ENCODE measurements at places on chromosomes 11 and 22.

DNA sequence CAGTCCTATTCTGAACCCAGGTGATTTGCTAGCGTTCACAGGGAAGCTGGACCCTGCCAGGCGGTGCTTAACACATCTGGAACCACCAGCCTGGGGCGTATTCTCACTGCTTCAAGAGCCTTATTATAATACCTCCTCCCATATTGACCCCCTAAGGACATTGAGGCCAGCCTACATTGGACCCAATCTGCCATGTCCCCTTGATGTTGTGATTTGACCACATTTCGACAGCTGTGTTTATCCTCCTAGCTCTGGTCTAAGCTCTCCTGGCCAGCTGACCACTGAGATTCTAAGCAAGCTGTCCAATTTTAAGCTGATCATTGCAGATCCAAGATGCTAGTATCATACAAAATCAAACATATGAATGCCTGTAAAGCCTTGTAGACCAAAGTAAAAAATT lies 148.1 kb upstream of the BLID start:
- no peak for DNase-seq

DNA sequence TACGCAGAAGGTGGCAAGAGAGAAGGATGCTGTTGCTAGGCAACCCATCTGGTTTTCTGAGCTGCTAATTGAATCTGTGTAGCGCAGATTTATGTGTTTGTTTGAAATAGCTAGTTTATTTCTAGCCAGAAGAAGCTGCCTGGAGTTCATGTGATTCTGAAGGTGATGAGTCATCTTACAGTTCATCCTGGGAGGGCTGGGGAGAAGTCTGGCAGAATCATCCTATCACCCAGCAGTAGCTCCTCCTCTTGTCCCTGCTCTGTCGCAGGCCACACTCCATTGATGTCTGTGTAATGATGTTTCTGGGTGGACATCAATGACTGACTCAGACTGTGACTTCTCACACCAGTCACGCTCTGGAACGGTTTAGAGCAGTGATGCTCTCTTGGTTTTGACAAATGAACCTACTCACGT lies 4.8 kb upstream of the FBXO7 start:
- DNase-seq, result no peak

DNA sequence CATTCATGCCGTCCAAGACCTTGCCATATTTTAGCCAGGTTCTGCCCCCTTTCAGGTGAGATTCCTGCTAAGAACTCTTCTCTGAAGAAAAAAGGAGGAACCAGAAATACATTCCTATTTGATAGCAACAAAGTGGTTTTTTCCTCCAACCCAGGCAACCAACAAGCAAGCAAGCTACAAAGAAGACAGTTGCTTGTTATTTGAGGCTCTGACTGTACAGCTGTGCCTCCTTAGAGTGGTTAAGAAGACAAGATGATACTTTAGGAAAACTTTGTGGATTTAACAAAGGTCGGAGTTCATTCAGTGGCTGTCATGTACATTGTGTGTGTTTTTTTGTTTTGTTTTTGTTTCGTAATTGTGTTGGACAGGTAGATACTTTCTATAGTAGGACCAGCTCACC lies 21.7 kb downstream of the TEAD1 start:
- no peak for DNase-seq

DNA sequence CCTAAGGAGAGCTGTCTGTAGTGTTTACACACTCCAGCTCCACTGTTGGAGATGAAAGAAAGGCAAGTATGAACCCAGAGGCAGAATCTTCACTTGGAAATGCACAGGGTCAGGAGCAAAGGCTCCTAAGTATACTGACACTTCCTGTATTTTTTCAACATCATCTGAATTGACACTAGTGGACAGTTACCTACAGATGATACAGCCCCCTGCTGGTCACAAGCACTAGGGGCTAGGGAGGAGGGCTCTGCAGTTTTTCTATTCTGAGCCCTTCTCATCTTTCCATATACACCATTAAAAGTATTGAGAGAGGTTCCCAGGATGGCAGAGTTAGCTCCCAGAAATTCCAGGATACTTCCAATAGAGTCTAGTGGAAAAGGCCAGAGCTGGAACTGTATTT lies 290.3 kb upstream of the API5 start:
- DNase-seq, result no peak

GRCh38 chr11:8814209-8814922 lies 96.6 kb upstream of the AKIP1 start:
- DNase-seq, result no peak

- DNase-seq, result no peak
Measured at GRCh38 chr11:94835594-94835927, 67.4 kb downstream of the AMOTL1 start.

- DNase-seq, result no peak
Measured at GRCh38 chr11:123546515-123546914, 107.9 kb downstream of the SCN3B start.

DNA sequence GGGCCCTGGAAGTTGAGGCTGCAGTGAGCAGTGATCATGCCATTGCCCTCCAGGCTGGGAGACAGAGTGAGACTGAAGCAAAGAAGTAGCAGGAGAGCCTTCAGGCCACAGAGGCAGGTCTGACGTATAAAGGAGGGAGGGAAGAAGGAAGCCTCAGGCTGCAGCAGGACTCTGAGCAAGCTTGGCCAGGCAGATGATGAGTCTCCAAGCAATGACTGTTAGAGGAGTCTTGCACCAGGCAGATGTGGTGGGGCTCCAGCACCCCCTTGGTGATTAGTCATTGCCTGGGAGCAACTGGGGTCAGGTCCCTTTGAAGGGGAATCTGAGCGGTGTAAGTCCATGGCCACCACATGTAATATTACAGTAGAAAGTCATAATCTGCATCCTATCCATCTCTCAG lies 36.6 kb upstream of the NFAM1 start:
- DNase-seq, result no peak

- no peak for DNase-seq
Measured at GRCh38 chr11:45430361-45430760, 144.2 kb upstream of the SYT13 start.

- DNase-seq, result no peak
Measured at GRCh38 chr22:36366291-36366708, 21.5 kb downstream of the MYH9 start.

GRCh38 chr22:46116491-46116958 lies 33.8 kb upstream of the PPARA start:
- peak; percentile 97 for DNase-seq

DNA sequence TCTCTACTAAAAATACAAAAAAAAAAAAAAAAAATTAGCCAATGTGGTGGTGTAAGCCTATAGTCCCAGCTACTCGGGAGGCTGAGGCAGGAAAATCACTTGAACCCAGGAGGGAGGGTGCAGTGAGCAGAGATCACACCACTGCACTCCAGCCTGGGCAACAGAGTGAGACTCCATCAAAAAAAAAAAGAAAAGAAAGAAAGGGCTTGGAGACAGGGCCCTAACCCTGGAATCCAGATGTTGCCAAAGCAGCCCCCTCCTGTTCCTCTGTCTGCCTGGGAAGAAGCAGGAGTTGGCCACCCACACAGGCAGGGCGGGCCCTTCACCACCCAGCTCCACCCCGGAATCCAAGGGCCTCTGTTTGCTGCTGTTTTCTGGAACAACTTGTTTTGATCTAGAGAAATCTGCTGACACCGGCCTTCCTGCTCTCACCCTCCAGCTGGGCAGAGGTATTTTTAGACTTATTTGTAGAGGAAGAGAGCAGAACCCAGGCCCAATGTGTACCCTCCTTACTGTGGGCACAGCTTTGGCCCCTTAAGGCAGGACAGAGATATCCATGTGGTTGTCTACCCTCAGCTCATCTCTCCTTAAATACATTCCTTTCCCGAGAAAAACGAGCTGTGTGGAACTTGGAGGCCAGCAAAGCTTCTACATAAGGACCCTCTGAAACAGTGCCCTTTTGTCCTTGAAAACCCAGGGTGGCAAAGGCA lies 2.7 kb upstream of the NEAT1 start:
- peak; percentile 94 for DNase-seq

GRCh38 chr11:111829185-111829968 lies 42.0 kb downstream of the ALG9 start:
- no peak for DNase-seq

DNA sequence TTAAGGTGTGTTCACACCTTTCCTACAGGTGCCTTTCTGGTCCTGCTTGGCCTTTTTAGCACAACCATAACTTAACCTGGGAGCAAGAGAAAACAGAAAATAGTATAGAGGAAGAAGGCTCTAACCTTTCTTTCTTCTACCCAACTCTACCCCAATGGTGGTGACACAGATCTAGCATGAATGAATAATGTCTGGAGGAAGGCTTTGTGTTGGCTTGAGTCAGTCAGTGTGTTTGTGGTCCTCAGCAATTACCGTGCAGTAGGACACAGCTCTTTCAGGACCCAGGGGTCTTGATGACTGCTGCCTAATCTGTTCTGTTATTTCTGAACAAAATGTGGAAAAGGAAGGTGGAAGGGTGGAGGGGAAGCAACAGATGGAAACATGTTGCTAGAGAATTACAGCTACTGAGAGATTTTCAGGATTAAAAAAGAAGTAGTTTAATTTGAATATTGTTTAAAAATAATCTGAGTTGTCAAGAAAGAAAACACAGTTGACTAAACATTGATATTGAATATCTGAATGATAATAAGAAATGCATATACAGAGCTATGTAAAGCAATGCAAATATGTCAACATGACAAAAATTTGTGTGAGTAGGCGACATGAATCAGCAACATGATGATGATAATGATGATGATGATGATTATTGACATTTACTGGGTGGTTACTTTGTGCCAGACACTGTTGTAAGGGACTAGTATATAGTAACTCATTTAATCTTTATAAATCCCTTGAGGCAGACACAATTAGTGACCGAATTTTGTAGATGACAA lies 55.3 kb downstream of the AASDHPPT start:
- no peak for DNase-seq

GRCh38 chr11:113168354-113169342 lies 145.7 kb upstream of the TTC12 start:
- no peak for DNase-seq

- no peak for DNase-seq
Measured at GRCh38 chr22:26974034-26974433, 316.6 kb downstream of the MIAT start.

- DNase-seq, result no peak
Measured at GRCh38 chr11:11072067-11072466, 214.2 kb upstream of the ZBED5 start.

DNA sequence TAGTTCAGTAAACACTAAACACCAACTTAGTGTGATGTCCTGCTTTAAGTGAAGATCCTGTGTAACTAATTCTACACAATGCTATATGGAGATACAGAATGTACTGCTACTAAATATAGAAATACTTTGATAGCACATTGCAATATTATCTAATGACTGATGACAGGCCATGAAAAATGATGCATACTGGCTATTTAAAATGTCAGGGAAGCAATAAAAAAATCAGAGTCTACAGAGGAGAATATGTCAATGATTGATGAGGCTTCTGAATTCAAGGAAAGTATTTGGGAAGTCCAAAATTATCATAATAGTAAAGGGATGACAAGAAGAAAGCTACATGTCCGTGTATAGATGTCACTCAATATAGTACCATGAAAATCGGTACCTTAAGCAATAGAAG lies 55.3 kb downstream of the GUCY1A2 start:
- DNase-seq, result no peak

- DNase-seq, result no peak
Measured at GRCh38 chr11:2200536-2200935, 28.9 kb upstream of the TH start.

GRCh38 chr11:2517016-2517385 lies 72.2 kb downstream of the KCNQ1 start:
- DNase-seq, result no peak

DNA sequence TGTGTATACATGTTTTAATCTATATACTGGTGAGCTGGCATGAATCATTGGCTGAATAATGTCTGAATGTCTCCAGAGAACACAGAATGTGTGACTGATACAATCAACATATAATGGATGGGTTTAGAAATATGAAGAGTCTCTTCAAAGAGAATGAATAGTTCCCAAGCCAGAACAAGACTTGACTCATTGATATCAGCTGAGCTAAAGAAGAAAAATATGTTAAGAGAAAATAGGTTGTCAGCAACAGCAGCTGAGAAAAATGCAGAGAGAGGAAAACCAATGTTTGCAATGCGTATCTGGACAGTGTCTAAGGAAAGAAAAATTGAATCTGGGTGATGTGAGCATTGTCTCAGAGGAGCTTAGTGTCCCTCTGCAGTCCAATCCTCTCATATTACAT lies 1281.8 kb upstream of the TENM4 start:
- no peak for DNase-seq

DNA sequence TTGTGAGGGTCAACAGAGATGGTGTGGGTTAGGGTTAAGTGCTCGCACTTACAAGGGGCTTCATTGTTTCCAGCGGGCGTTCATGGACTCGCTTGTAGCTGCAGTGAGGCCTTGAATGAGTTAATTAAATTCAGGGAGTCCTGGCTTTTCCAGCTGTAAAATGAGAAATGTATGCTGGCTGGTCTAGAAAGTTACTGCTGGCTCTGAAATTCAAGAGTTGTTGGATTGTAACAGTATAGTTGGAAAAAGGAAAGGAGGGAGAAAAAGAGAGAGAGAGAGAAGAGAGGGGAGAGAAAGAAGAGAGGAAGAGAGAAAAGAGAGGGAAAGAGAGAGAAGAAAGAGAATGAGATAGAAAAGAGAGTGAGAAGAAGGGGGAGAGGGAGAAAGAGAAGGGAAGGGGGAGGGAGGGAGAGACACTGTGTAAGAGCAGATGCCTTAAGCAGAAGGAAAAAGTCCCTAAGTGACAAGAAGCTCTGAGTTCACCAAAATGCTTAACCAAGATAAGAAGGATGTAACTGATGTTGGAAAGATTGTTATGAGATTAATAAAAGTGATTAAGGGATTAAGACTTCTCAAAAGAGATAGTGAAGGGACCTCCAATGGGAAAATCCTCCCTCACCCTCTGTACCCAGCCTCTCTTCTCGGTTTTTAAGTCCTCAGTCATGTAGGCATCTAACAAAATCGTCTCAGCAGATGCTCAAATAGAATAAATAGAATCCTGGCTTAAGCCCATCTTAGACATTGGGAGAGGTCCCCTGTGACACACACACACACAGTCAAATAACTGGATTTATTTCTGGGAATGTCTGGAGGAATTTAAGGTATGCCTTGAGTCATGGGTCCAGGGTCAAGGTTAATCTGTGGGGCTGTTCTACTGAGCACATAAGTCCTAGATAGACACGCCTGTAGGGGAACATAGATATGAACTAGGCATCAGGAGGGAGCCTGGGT lies 477.9 kb downstream of the MIAT start:
- no peak for DNase-seq
